Activated CD4-positive, alpha-beta T cell treated with anti-CD3 and anti-CD28 coated beads, Interleukin-2, amount 10 ng/mL, durations not matched to agents 24 days and 14 days (primary cell): ENCODE measurements at places on chromosomes 1 and 21.

DNA sequence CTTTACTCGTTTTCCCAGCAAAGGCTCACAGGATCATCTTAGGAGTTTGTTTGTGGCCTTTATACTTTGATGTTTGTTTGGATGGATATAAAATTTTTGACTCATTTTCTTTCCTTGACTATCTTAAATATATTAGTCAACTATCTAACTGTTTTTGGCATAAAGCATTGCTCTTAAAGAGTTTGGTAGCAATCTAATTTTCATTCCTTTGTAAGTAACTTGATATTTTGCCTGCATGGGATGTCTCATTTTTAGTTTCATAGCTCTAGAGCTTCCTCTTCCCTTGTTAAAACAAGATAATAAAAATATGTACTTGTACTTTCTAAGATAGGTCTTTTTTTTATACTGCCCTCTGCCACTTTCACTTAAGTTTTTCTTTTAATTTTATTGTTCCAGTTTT, 161.9 kb downstream of the MAGI3 start:
- DNase-seq: no peak

- peak; percentile 89 for DNase-seq
These were observed at the start of gene NCF2 for GRCh38 chr1:183590244-183591191. Gene NCF2 (minus strand): TSS chr1:183590459. CDS start chr1:183590329, 130 bp downstream.

DNA sequence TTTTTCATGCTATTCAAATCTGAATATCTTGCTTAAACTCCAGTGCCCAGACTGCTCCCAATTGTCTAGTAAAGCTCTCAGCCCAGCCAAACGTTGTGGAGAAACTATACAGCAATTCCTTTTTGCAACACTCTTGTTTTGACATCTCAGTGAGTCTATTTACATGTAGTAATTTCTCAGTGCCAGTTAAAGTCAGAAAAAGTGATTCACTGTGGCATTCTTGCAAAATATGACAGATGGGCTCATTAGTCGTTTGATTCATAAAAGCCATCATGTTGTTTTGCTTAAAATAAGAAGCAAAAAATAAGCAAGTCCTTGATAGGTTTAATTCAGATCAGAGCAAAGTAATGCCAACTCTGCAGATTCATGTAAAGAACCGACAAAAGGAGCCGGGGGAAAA, 20.7 kb upstream of the TMPRSS15 start:
- no peak for DNase-seq

DNA sequence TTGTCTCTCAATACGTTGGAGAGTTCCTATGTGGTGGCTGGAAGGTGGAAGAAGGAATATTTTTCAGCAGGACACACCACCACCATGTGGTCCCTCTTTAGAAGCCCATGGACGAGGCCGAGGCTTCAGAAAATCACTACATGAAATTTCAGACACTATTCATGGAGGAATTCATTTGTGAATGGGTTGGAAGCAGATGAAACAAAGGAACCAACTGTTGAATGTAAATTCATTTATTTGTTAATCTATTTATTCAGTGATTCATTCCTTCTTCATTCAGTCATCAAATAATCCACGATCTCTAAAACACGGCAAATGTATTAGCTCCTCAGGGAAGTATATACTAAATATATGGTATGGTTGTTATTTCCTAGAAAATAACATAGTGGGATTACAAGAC, 12.2 kb downstream of the SLC35F3 start:
- no peak for DNase-seq

- peak; percentile 85 for DNase-seq
These were observed 1.1 kb downstream of the RGS16 start for GRCh38 chr1:182602935-182603645.

- no peak for DNase-seq
These were observed 32.2 kb downstream of the FAM177B start for GRCh38 chr1:222769181-222769580.

DNA sequence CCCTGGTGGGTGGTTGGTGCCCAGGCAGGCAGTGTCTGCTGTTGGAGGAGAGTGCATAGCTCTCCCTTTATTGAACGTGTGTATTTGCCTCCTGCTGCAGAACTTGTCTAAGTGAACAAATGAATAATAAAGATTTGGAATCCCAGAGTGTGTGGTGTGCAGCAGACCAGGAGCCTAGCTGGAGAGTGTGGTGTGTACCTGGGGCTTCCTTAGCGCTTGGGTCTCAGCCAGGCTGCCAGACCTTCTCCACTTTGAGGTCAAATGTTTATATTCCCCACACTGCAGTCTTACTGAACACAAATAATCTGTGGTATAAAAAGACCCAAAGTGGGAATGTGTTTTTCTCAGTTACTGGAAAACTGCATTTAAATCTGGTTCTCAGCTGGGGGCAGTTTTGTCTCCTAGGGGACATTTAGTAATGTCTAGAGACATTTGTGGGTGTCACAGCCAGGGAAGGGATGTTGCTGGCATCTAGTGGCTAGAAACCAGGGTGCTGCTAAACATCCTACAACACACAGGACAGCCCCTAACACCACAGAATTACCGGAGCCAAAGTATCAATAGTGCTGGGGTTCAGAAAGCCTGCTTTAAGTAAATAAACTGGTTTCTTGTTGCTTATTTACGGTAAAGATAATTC, 23.6 kb downstream of the SLC37A1 start:
- DNase-seq: peak; percentile 71

GRCh38 chr1:187477103-187477502, 648.4 kb downstream of the PLA2G4A start:
- no peak for DNase-seq

DNA sequence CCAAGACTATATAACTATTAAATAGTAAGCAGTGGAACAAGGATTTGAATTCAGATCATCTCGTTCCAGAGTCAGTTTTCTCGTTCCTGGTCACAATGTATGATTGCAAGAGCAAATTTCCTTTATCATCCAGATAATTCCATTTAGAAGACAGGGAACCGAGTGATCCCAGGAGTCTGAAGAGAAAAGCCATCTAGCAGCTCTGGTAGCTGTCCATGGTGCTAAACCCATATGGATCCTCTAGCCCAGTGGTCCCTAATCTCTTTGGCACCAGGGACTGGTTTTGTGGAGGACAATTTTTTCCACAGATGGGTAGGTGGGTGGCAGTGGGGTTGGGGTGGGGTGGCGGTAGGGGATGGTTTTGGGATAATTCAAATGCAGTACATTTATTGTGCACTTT, 229.4 kb downstream of the PTPRU start:
- DNase-seq: no peak
